ENCODE measurements at places on chromosomes 2 and 18.

- no peak for DNase-seq
These were observed 23.9 kb downstream of the DOK1 start for GRCh38 chr2:74578408-74578807.

GRCh38 chr18:53551868-53552426, 672.5 kb downstream of the MBD2 start:
- DNase-seq = no peak

- no peak for DNase-seq
These were observed 201.0 kb upstream of the STK17B start for GRCh38 chr2:196372276-196372809.

DNA sequence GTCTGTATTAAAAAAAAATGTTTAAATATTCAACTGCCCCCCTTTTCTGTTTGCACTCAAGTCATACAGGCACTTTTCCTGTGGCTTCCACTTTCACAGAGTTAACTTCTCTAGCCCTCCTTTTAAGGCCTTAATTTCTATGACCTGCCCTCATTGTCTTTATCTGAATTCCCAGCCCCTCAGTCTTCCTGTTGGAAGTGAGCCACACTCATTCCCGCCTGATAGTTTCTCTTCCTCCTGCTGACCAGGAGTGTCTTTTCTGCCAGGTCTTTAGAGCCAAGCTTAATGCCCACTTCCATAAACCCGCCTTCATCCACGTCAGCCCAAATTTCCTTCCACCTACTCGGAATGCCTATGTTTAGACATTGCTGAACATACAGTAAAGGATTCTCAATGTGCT, 10.5 kb downstream of the COPS8 start:
- no peak for DNase-seq

DNA sequence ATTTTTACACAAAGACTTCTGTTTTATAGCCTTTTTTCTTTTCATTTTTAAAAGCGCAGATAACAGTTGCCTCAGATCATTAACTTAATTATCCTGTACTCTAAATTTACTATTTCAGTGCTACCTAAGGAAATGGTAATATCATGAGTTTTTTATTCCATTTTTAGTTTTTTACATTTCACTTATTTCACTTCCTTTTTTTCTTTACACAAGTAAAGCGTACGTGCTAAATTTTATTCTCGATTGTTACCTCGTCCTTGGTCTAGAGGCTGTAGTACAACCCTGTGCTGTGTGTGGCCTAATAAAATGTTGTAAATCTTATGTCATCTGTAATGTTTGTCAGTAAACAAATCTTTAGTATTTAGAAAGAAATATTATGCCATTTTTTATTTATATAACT, 49.2 kb downstream of the CRIM1 start:
- DNase-seq = no peak

GRCh38 chr2:45257820-45258219, 248.6 kb upstream of the SIX2 start:
- no peak for DNase-seq

- no peak for DNase-seq
These were observed 5.4 kb upstream of the SLC3A1 start for GRCh38 chr2:44269831-44270230.

GRCh38 chr18:51053814-51054213, 23.8 kb downstream of the SMAD4 start:
- no peak for DNase-seq

DNA sequence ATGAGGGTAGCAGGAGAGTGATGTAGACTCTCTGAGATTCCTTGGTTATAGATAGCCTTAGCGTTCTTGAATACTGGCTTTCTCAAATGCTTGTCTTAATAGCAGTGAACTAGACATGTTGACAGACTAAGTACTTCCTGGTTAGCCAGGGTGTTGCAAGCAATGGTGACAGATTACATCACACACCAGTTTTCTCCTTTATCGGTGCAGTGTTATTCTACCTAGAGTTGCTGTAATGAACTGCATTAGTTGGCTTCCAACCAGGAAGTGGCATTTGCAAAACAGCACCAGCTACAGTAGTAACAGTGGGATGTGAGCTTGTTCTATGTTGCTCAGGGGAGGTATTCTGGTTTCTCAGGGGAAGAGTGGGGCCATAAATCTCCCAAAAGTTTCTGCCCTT, 582.2 kb upstream of the DDX18 start:
- no peak for DNase-seq

- no peak for DNase-seq
These were observed 86.7 kb upstream of the TMEM18 start for GRCh38 chr2:763766-764525.

DNA sequence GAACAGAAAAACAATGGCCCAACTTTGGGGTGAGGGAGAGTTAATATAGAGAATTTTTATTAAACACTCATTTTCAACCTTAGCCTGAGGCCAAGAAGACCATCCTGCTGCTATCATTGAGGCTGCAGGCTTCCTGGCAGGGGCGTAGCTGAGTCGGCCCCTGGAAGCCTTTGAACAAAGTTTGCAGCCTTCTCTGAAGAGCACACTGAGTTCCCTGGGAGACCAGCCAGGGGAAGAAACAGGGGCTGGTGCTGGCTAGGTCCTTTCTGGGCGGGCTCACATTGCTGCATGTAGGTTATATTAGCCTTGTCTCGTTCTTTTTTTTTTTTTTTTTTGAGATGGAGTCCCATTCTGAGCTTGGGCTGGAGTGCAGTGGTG, 126.8 kb upstream of the HS6ST1 start:
- DNase-seq = no peak

GRCh38 chr2:68295516-68295915, 24.2 kb downstream of the CNRIP1 start:
- no peak for DNase-seq

All from brain pericyte (primary cell).